NCI-H2171 (cell line): ENCODE measurements at places on chromosomes 6 and 20.

GRCh38 chr6:11598687-11599086 is 61.1 kb downstream of the TMEM170B start:
- DNase-seq = no peak

DNA sequence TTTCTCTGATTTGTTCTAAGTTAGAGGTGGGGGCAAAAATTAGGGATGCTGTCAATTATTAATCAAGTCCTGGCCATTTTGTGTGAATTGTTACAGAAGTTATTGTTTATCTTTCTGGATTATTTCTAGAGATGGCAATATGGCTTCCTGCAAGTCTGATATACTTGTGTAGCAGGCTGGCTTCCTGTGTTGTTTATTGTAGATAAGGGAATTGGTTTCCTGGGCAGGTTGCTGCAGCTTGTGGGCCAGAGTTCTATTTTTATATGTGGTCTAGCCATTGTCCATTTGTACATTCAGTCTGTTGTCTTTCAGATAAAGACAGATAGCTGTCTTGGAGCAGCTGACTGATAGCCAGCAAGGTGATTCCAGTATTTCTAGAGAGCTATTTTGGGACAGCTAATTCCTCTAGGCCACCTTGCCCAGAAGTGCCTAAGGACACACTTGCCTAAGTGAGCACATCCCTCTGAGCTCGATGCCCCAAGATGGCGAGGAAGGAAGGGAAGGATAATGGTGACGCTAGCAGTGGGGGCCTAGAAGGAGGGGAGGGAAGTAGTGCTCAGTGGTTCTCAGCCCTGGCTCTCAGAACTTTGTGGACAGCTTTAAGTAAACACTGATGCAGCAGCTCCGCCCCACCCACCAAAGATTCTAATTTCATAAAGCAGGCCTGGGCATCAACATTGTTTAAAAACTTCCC is 25.5 kb downstream of the DDO start:
- no peak for DNase-seq

- peak; percentile 84 for DNase-seq
These were observed 824 bp upstream of the TBCC start for GRCh38 chr6:42746463-42747391.

DNA sequence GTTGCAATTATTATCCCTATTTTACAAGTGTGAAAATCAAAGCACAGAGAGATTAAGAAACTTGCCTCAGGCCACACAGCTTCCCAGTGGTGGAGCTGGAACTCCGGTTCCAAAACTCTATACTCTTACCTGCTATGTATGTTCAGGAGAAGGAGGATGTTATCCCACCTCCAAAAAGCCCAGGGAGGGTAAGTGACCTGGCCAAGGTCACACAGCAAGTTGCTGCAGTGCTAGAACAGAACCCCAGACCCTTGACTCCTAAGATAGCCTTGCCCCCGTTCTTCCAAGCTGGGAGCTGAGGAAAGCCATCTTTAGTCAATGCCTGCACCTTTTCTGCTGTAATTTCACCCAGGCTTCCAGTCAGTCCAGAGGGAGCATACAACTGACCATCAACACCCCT is 42.3 kb downstream of the BPIFB1 start:
- no peak for DNase-seq

GRCh38 chr20:63957690-63958441 is 1.6 kb upstream of the UCKL1 start:
- peak; percentile 64 for DNase-seq

DNA sequence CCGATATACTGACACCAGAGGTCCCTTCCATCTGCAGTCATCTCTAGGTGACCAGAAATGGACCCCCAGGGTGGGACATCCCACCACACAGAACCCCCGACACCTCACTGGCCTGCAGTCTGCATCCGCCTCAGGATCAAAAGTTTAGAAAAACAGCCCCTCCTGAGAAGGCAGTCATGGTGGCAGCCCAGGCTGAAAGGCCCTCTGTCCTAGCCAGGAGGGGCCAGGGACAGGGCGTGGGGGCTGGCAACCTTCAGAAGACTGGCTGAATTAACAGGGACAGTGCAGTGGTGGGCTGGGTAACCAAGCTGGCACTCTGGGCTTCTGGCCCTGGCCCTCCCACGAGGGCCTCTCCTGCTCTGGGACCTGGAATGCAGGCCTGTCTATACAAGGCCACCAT is 34.3 kb upstream of the MDFI start:
- no peak for DNase-seq

DNA sequence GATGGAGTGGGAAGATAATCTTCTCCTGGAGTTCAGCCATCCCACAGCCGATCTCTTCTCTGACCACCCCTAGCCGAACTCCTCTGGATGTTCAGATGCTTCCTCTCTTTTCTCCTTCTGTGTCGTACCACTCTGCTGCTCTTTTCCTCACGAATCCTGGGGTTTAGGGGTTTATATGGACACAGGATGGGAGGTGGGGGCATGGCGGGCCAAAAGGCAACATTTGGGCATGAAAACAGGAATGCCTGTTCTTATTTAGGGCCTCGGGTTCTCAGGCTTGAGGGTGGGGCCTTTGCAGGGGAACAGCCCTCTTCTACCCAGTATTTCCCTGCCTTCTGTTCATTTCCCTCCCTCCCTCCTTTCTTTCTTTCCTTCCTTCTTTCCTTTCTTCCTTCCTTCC is 112.7 kb downstream of the SLC35B3 start:
- no peak for DNase-seq

GRCh38 chr20:32819992-32820697 is 391 bp downstream of the MAPRE1 start:
- DNase-seq = peak; percentile 86

DNA sequence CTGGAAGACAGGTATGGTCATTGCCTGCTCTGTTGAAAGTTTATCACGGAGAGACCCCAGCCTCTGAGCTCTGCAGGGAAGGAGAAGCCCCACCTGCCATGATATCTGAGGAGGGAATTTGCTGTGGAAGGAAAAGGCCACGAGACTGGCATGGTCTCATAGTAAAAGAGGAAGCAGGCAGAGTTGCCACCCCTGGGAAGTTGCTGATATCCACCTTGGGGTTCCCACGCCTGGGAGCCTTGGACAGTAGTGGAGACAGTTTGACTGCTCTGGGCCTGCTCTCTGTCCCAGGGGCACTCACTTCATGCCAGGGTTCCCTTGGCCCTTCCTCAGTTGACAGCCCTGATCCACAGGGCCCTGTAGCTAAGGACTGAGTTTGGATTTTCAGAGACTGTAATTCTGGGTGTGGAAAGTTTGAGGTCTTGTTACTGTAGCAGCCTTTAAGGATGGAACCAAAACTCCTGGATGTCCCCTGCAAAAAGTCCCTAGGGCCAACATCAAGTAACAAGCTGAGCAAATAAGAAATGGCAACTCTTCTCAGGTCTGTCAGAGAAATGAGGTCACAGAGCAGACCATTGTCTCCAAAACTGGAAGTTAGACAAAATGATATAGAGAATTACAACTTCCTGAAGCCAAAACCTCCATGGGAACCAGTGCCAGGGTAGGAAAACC is 6.9 kb upstream of the SIRPB1 start:
- no peak for DNase-seq

DNA sequence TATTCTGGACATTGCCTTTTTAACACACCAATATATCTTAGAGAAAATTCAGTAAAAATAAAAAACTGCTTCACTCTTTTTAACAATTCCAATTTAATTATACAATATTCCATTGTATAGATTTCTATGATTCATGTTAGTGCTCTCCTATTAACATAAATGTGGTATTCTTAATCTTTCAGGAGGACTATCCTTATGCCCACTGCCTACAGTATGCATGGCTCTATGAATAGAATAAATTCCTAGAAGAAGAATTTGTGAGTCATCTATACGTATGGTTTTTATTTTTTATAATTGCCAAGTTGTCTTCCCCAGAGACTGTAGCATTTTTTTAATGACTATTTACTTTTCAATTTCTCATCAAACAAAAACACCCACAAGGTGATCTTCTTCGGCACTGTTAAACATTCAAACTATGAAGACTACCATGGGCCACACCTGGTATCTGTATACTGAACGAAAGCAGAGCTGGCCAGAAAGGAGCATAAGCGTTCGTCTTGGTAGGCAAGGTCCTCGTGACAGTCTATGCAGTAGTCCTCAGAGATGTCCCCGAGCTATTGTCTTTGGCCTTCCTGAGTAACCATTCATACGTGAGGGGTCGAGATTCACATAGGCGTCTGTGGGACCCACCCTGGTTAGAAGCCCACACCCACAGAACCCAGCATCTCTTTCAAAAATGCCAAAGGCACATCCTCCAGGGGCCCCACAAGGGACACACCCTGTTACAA is 74.6 kb downstream of the KIF16B start:
- DNase-seq = no peak

GRCh38 chr20:23369072-23369823 is 7.3 kb downstream of the GZF1 start:
- no peak for DNase-seq

GRCh38 chr6:14743144-14743473 is 502.8 kb upstream of the JARID2 start:
- no peak for DNase-seq

DNA sequence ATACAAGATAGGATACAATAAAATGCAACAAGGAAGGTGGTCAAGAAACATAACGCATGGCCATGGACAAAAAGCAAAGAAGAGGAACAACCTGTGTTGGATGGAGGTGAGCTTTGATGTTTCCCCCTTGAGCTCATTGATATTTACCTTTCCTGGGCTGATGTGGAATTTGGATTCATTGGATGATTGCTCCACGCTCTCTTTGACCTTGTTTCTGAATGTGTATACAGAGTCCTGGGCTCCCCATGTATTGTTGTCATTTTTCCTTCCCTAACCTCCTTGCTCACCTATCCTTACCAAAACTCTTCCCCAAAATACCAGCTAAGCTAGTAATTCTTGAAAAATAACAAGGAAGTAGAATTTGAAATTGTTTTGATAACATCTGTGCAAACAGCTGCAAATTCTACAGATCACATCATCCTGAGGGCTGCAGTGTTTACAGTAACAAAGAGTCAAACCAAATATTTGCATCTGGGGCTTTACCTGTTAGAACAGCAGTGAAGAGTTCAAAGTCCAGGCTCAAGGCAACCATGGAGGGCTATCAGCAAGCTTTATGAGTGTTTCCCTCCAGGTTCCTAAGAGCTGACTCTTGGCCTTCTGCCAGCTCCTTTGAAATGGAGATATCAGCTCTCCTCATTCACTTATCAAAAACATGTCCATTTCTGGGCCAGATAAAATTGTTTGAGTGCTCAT is 214.3 kb upstream of the MARCKS start:
- peak; percentile 30 for DNase-seq

GRCh38 chr6:47083586-47084047 is 41.5 kb upstream of the ADGRF1 start:
- DNase-seq = no peak

DNA sequence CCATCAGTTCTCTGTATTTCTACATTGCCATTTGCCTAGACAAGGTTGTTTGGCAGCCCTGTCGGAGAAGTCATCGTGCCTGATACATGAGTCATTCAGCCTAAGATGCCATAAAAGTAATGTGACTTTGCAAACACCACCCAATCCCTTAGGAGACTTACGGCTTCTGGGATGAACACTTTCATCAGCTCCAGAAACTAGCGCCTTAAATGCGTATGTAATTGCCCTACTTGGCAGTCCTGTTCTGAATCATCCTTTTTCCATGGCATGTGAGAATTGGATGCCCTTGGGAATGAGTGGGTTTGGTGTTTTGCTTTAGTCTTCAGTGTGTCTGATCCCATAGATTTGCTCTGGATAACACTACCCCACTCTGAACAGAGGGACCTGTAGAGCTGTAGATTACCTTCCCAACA is 158.5 kb downstream of the SASH1 start:
- DNase-seq = no peak

GRCh38 chr6:166507380-166507779 is 79.1 kb downstream of the RAMACL start:
- no peak for DNase-seq

DNA sequence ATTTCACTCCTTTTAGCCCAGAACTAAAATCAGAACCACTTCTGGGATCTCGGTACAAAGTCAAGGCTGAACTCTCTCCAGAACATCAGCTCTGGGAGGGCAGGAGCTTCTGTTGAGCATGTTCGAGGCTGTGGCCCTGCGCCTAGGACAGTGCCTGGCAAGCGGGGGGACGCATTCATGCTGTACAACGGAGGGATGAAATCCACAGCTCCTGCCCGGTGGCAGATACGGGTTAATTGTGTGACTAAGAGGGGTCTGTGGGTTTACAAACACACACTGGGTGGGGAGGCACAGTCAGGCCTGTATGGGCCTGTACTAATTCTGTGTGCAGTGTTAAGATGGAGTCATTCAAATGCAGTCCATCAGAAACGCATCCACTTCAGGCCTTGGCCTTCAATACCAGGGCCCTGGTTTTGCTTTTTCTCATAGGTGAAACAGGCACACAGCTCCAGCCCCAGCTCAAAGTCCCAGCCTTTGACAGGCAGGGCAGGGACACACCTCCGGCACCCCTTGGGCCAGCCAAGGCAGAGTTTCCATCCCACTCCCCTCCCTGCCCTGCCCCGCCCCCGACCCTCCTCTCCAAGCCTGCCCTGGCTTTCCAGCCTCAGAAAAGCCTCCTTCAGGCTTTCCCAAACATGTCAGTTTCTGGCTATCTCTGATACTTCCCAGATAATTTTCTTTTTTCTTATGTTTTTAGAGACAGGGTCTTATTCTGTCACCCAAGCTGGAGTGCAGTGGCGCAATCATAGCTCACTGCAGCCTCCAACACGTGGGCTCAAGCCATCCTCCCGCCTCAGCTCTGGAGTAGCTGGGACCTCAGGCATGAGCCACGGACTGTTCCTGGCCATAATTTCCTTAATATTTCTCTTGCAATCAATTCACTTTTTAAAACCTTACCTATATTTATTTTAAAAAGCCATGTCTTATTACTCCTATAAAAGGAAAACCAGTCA is 109.8 kb downstream of the SULF2 start:
- DNase-seq = no peak
